ENCODE measurements at places on chromosomes 3 and 15.

DNA sequence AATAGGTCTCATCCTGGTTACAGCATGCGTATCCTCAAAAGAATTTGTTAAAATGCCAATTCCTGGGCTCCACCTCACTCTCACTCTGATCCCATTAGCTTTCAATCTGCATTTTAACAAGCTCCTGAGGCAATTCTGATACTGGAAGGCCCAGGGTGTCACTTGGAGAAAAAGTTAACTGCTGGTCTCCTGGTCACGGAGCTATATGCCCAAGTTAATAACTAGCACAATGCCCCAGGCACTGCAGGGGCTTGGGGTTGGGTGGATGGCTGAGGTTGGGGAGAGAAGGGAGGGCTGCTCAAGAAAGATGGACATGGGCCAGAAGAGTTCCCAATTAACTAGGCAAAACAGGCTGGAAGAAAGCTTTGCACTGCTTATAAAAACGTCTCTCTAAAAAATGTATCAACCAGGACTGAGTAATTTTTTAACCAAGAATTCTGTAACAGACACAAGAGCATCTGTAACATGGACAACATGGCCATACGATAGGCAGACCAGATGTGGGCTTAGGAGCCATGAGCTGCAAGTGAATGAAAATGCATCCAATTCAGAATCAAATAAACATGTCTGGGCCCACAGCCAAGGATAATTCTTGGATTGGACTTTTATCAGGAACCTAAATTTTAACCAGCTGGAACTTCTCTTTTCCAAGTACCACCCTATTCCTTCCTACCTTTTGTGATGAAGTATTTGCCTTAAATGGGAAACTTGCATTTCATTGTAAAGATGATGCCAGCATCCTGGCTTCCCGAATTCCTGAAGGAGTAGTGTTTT lies 4.2 kb downstream of the IL17RD start:
- no peak for DNase-seq

GRCh38 chr3:139396707-139397106 lies 7.3 kb upstream of the COPB2 start:
- no peak for DNase-seq

- no peak for DNase-seq
Measured at GRCh38 chr15:100311154-100311625, 30.6 kb downstream of the ADAMTS17 start.

DNA sequence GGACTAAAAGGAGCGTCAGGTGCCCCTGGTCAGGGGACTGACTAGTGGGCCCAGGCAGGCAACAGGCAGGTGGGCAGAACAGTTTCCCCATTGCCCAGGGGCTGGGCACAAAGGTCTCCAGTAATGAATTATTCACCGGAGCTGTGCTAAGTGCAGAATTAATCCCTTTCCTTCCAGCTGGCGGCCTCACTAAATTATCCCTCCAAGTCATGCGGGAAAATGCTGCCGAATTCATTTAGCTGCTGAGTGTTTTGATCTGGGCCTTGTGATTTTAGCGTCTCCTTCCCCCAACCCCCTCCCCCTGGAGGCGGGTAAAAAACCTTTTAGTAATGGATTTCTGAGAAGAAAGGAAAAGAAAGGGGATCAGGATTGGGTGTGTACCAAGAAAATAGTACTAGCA lies 47.2 kb downstream of the CCDC33 start:
- DNase-seq = no peak

GRCh38 chr3:46367811-46368210 lies 2.9 kb upstream of the CCR5 start:
- DNase-seq = no peak

DNA sequence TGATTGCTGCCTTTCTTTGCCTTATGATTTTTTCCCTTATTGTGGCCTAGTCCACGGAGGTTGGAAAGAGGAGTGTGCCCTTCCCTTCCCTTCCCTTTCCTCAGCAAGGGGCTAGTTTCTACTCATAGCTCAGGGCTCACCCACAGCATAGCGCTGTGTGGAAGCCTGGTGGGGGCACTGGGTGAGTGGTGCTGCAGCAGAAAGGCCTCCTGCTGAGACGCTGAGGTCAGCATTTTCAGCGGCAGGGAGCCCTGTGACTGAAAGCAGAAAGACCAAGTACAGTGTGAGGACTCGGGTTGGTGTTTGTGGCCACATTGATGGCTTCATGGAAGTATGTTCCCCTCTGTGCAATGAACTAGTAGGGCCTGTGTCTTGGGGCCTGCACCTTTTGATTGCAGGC lies 21.9 kb downstream of the CACNA1D start:
- no peak for DNase-seq

DNA sequence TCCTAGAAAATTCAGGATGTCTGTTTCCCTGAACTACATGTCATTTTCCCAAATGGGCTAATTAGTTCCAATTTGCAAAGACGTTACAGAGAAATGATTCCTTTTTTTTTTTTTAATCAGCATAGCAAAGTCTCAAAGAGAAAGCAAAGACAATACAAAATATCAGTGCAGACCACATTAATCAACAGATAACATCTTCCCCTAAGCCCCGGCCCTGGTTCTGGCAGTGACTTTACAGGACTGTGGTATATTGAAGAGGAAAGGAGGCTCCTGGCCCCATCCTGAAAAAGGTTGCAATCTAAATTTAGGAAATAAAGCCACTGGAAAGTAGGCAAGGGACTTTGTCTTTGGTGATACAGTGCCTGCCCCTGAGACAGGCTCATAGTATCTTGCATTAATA lies 836.5 kb downstream of the NTRK3 start:
- no peak for DNase-seq

- DNase-seq = no peak
Measured at GRCh38 chr3:51591231-51591630, 52.7 kb downstream of the RAD54L2 start.

- no peak for DNase-seq
Measured at GRCh38 chr3:127691489-127691888, 18.7 kb downstream of the ABTB1 start.

- DNase-seq = no peak
Measured at GRCh38 chr3:24937228-24937627, 442.6 kb upstream of the THRB start.

DNA sequence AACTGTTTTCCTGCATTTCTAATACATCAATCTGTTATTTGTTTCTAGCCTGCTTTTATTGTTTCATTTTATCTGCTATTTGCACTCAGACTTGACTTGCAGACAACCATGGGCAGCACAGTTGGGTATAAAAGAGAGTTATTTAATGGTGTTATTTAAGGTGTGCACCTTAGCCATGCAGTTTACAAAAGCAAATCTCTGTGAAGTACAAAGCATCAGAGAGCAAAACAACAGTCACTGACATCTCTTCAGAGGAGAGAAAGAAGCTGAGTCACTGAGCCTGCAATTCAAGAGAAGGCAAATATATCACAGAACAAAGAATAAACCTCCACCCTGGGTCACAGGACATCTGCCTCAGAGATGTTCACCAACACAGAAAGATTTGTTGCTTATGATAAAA lies 255.9 kb upstream of the ICE2 start:
- no peak for DNase-seq

- DNase-seq = no peak
Measured at GRCh38 chr3:124156866-124157712, 165.2 kb upstream of the ROPN1 start.

DNA sequence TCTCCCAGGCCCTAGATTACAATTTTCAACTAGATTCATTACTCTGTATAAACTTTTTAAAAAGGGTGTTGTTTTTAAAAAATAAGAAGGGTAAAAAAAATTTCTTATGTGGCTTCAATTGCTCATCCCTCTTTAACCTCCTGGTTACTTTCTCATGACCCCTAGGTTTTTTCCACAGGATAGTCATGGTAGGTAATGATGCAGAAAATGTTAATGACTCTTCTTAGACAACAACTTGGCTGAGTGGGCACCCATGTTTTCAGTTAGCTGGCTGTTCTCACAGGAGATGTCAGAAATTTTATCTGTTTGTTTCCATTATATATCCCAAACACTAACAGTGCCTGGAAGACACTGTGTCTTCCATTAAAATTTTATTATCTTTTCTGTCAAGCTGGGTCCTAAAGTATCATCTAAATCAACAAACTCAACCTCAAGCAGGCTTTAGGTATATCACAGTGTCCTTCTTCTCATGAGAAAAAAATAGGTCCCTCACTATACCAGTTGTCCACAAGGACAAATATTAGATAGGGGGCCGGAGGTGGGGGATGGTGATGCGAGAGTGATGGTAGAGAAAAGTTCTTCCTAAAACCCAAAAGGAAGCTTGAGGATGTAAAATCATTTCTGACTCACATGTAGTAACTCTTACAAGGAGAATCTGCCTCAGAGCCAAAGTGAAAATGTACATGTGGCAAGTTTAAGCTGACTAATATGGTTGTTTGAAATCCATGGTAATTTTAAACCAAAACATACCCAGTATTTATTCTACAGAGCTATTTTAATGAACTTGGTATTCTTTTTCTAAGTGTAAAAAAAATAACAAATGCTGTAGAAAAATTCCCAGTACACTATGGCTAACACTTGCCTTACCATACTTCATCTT lies 43.3 kb downstream of the PLOD2 start:
- DNase-seq = no peak

- no peak for DNase-seq
Measured at GRCh38 chr15:28886431-28887338, 911 bp downstream of the APBA2 start.

DNA sequence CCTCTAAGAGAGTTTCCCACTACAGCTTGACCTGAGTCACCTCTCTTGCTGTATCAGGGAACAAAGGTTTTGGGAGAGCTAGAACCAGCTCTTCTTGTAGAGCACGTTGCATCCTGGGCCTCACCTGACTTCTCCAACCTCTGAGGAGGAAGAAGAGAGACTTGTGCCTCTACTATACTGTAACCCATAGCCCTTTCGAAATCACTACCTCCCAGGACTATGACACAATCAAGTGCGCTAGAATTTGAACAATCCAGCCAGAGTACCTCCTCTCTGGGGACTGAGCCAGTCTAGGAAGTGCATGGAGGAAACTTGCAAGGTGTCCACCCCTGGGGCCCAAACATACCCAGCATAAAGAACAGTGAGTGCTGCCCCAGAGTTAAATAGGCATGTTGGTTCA lies 192.8 kb upstream of the BHLHE40 start:
- no peak for DNase-seq

- no peak for DNase-seq
Measured at GRCh38 chr15:94403331-94403730, 172.0 kb downstream of the MCTP2 start.

DNA sequence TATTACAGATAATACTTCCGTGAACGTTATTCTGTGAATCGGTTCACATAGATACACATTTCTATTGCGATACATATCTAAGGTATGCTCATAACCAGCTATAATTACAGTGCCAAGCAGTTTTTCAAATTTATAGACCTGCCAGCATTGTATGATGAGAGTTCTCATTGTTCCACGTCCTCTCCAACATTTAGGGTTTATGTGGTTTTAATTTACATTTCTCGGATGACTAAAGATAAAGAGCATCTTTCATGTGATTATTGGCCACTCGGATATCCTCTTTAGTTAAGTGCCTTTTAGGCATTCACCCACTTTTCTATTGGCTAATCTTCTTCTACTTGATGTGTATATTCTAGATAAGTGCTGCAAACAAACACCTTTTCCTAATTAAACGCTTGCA lies 134.7 kb upstream of the CCDC54 start:
- DNase-seq = no peak

- DNase-seq = no peak
Measured at GRCh38 chr3:183854318-183855035, 29.1 kb upstream of the MAP6D1 start.

- no peak for DNase-seq
Measured at GRCh38 chr15:93250209-93250608, 161.2 kb upstream of the RGMA start.

DNA sequence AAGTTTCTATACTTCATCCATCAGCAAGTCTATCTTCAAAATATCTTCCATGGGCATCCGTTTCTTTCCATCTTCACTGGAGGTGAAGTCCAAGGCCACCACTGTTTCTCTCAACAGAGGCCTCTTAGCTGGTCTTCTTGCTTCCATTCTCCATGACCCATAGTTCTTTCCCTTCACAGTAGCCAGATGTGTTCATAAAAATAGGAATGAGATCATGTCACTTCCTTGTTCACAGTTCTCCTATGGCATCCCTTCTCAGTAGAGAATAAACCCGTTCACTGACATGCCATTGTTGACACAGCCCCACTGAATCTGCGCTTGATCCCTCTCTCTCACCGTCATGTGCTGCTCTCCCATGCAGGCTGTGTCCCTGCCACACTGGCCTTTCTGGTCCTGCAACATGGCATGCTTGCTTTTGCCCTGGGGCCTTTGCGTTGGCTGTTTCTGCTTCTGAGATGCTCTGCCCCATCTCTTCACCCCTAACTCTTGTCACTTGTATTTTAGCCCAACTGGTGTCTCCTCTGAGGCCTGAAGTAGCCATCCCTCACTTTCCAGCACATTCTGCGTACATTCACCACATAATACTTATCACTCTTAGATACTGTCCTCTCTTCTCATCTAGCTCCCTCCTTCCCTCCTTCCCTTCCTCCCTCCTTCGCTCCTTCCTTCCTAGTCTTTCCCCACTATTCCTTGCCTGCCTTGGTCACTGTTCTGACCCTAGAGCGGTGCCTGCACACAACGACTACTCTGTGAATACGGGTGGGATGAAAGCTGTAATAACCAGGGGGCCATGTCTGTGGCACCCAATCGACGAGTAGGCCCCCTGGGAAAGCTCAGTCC lies 42.0 kb downstream of the STARD5 start:
- DNase-seq = no peak

DNA sequence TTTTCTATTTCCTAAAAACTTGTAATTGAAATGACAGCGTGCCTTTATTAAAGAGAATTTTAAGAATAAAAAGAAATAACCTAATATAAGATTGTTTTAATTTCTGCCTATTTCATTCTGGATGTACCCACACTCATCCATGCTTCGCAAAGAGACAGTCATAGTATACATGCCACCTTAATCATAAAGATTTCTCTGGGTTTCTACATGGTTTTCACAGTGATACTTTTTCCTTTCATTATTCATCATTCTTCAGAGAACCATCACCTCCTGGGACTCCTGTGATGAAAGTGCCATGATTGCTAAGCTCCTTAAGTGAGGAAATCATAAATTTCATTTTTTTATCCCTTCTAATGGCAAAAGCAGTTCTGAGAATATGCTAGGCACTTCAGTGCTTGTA lies 4.3 kb upstream of the CCR8 start:
- no peak for DNase-seq

GRCh38 chr3:172319595-172319994 lies 128.7 kb downstream of the GHSR start:
- DNase-seq = no peak

- no peak for DNase-seq
Measured at GRCh38 chr3:73024836-73025235, 28.2 kb downstream of the PPP4R2 start.

GRCh38 chr3:123876858-123877257 lies 7.3 kb downstream of the MYLK start:
- no peak for DNase-seq

- no peak for DNase-seq
Measured at GRCh38 chr3:176765382-176765900, 431.8 kb downstream of the TBL1XR1 start.

- DNase-seq = no peak
Measured at GRCh38 chr3:56825567-56826438, 24.1 kb upstream of the ARHGEF3 start.

DNA sequence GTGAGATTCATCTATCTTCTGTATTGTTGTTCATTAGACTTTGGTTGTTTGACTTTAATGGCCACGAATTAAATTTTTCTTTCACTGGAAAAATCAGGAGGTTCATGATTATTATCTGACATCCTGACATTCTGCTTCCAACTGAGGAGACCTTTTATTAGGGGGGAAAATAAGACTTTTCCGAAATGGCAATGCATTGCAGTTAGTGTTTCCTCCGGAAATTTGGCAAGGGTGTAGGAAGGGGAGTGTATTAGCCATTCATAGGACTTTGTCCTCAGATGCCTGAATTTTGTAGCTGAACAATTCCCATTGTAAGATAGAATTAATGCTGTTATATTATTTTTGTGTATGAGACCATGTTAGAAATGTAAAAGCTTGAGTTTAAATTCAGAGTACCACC lies 450.6 kb upstream of the TGFBR2 start:
- no peak for DNase-seq

Data from activated CD4-positive, CD25-positive, alpha-beta regulatory T cell treated with anti-CD3 and anti-CD28 coated beads, Interleukin-2, amount 50 U/mL, for 16 hours (primary cell).